ENCODE measurements at places on chromosomes 2 and 18. TPM values are rescaled to one million over a fixed set of nuclear protein-coding genes. Genes with fewer than 3 reads are reported as not detected.

The RAB6C gene
- not detected for total RNA-seq

The HOXD10 gene
- total RNA-seq: not detected

The ADRA2B gene
- total RNA-seq: not detected

GRCh38 chr2:101349893-101350662, 37.2 kb downstream of the CREG2 start:
- no peak for DNase-seq

DNA sequence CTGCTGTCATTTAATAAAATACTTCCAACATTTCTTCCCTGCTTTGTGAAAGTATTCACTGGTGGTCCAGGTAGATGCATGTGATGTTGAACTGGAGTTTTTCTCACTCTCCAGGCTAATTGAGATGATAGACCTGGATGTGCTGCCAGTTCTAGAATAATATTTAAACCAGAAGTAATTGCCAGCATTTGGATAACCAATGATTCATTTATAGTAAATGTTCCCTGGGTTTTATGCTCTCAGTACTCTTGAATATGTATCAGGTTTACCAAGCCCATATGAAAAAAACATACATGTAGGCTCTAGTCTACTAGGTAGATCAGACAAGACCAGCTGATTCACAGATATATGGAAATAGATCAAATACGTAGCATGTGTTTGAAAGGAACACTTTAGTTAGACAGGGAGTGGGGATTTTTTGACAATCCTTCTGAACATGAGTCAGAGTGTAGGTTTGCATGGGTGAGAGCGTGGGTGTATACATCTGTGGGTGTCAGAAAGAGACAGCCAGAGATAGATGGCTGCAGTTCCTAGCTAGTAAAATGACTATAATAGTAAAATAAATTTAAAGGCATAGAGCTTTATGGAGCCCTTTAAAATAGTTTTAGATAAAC, 115.1 kb downstream of the NAB1 start:
- no peak for DNase-seq

DNA sequence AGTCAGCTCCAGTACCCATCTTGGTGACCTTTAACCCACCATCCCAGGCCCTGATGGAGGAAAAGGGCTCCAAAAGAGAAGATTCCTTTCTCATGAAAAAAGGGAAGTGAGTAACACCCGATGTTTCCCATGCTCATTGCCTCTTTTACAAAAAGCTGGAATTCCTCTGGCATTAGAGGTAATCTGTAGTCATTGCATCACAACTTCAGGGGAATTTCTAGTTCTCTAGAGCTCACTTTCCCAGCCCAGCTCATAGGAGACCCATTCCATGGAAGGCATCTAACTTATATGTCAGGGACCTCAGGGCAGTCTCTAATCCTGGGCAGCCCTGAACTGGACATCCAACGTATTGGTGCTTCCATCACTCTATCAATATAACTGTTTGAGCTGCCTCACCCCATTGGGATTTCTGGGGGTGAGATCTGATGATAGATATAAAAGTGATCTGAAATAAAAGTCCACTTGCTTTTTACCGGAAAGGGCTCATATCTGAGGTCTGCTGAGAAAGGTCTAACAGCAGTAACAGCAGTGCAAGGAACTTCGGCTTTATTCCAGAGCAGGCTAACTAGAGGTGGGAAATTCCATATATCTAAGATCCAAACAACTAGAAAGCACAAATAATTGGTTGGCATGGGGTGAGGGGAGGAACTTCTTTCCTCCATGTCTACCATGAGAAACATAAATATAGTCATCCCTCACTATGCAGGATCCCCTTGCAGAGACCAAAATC, 106.1 kb downstream of the ETAA1 start:
- no peak for DNase-seq

Measured in NCI-H460 (cell line).